ENCODE measurements at places on chromosomes 13 and 19. TPM values are rescaled to one million over a fixed set of nuclear protein-coding genes. Genes with fewer than 3 reads are reported as not detected.

DNA sequence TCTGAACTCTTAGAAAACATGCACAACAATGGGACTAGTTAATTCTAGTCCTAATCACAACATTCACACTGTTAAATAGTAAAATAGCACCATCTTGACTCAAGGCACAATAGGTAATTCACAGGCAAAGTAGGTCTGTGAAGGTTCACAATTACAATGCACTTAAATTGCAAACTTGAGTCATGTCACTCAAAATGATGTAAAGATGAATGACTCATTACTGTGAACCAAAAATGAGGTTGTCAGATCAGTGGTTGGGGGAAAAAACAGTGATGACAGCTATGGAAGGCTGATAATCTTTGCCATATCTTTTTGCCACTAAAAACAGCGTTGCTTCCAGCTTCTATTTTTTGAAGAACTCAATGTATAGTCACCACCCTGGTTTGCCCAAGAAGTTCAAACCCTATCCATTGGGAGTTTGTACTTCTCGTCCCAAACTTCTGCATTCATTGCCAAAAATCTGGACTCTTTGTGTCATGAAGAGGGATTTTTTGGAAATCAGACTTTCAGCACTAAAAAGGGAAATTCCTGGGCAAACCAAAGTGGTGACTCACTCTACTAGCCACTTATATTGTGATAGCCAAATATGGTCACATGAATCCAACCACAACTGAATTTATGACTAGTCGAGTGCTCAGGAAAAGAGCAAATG, 200.9 kb upstream of the TMTC4 start:
- peaks cover 6% of the 10 kb centered on the region for H3K27me3 ChIP-seq
- no peaks in the 10 kb centered on the region for H3K36me3 ChIP-seq
- DNase-seq = no peak
- no peak overlapping the region for H3K27ac ChIP-seq
- H3K4me1 ChIP-seq = peaks cover 5% of the 10 kb centered on the region

DNA sequence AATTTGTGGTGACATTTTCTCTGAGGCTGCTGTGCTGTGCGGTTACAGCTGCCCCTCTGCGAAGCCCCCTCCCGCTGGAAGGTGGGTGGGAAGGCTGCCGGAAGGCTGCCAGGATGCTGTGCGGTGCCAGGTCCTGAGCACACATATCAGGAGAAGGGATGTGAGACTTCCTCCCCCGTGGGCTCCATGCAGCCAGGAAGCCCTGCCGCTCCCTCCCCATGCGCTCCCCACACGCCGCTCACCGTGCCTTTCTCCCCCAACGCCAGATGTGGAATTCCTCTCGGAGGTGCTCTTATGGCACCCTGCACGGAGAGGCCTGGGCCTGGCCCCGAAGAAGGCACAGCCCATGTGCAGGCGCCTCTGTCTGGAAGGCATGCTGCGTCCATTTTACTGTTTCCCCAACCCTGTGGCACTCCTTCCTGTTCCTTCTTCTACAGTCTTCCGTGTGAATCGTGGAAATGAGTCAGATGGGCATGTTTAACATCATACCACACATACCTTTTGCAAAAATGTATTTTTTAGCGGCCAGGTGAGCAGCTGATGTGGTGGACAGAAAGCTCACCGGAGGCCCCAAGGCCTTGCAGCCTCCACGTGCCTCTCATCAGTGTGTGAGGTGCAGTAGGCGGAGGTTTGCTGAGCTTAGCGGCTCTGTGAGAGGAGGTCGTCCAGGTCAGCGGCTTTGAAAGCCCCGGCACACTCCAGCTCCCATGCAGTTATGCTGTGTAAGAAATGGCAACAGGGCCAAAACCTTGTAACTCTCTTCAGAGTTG, 88.0 kb downstream of the ATP11A start:
- no peak overlapping the region for H3K27ac ChIP-seq
- no peaks in the 10 kb centered on the region for H3K36me3 ChIP-seq
- no peak overlapping the region for H3K4me3 ChIP-seq
- H3K27me3 ChIP-seq = no peaks in the 10 kb centered on the region
- no peaks in the 10 kb centered on the region for H3K4me1 ChIP-seq
- DNase-seq = no peak

DNA sequence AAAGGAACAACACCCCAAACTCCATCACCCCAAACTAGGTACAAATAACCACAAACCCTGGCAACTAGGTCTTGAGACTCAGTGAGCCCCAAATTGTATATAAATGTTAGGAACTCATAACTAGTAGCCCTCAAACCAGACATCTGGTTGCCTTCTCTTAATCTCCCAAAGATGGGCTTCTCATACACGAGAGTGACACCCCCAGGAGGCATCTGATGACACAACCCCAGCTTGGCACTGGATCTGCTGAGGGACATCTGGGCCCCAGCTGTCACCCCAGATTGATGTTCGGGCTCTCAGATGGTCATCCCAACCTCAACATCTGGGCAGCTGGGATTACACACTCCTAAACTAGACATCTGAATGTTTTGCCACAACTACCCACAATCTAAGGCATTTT, 14.8 kb downstream of the RABAC1 start:
- H3K27me3 ChIP-seq = peaks cover 12% of the 10 kb centered on the region
- no peak for DNase-seq

- no peak for DNase-seq
- H3K4me3 ChIP-seq = no peak within 1 kb of the TSS
- no peak within 1 kb of the TSS for H3K27ac ChIP-seq
- peaks cover 33% of the 10 kb centered on the region for H3K36me3 ChIP-seq
- peaks cover 54% of the 10 kb centered on the region for H3K4me1 ChIP-seq
Measured at GRCh38 chr19:6887316-6887715, at the start of gene ADGRE1. Gene ADGRE1, plus strand, starts transcription at chr19:6887579. Its CDS starts 30 bp downstream, at chr19:6887609.

DNA sequence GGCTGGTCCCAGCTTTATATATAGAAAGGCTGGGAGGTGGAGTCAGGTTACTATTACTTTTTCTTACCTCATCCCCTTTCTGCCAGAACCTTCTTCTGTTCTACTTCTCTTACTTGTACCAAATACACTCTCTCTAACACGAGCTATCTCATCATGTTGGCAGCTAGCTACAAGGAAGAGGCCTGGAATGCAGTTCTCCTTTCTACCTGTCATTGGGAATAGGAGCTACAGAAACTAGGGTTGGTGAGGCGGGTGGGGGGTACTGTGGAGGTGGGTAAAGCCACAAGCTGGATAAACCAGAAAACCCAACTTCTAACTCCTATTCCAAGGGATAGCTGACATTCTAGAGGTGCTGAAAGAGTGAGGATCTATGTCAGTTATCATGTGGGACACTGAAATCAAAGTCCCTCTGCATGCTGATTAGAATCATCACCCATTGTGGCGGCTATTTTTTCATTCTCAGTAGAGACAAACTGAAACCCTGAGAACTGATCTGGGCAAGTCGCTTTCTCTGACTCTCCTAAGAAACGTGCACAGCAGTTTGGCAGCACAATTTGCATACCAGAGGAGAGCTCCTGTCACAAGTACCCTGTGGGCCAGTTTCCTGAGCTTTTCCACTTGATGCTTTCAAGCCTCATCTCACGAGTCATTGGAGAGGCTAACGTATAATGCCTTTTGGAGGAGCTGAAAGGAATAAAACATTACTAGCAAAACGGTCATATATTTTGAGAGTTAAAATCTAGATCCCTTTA, 358.1 kb downstream of the ENOX1 start:
- no peak overlapping the region for H3K4me3 ChIP-seq
- H3K4me1 ChIP-seq = no peaks in the 10 kb centered on the region
- H3K27ac ChIP-seq = no peak overlapping the region
- no peaks in the 10 kb centered on the region for H3K36me3 ChIP-seq

The CTU1 gene
- total RNA-seq = 10.0 TPM

The KRTDAP gene
- total RNA-seq = not detected

The URI1 gene
- total RNA-seq = 54.8 TPM

DNA sequence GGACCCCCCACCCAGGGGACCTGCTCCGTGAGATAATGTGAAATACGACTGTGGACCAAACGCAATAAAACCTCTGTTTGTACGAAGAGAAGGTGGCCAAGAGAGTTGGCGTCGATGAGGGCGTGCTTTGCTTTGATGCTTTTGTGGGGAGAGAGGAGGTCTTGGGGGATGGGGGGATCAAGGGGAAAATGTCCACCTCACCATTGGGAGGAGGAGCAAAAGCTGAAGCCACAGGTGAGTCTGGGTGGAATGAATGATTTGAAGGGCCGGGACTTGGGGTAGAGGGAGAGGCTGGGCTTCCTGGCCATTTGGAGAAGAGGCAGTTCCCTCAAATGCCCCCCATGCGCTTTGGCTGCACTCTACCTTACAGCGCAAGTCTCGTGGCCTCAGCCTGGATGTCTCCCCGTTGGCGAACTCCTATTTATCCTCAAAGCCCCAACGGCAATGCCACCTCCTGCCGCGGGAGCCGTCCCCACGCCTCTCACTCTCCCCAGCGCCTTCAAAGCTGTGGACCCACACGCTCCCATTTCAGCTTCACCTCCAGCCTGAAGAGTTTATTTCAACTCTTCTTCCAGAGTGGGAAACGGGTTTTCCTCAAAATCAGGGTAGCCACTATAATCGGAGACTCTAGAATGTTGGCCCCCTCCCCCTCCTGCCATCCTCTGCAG, 795 bp upstream of the ABCA7 start:
- peaks cover 64% of the 10 kb centered on the region for H3K4me1 ChIP-seq
- no peak for DNase-seq
- H3K27ac ChIP-seq = peak overlapping the region; percentile 91
- no peaks in the 10 kb centered on the region for H3K27me3 ChIP-seq

DNA sequence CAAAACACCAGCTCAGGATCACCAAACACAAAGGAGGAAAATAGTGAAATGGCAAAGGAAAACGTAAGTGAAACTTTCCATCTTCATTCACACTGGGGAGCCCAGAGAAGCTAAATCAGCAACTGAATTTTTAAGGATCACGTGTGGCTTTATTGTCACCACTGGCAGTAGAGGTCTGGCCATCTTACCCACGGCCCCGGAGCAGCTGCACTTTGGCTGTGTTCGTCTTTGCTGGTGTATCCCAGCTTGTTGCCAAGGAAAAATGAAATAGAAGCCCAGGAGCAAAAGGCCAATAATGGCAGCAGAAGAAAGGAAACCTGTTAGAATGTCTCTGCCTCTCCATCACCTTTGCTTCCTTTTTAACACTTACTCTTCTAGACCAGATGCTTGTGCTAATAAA, 274.7 kb downstream of the FOXO1 start:
- no peak overlapping the region for H3K4me3 ChIP-seq
- H3K27ac ChIP-seq = no peak overlapping the region
- peaks cover 19% of the 10 kb centered on the region for H3K36me3 ChIP-seq
- no peaks in the 10 kb centered on the region for H3K27me3 ChIP-seq

- DNase-seq = no peak
- H3K27me3 ChIP-seq = no peaks in the 10 kb centered on the region
- peaks cover 57% of the 10 kb centered on the region for H3K36me3 ChIP-seq
- peaks cover 42% of the 10 kb centered on the region for H3K4me1 ChIP-seq
- no peak overlapping the region for H3K27ac ChIP-seq
- no peak overlapping the region for H3K4me3 ChIP-seq
Measured at GRCh38 chr13:19767966-19768365, 14.8 kb downstream of the PSPC1 start.

- no peak overlapping the region for H3K27ac ChIP-seq
- H3K36me3 ChIP-seq = peaks cover 58% of the 10 kb centered on the region
- no peak for DNase-seq
- no peaks in the 10 kb centered on the region for H3K27me3 ChIP-seq
Measured at GRCh38 chr19:47754206-47755064, 9.1 kb downstream of the NOP53 start.

The TUBB4A gene
- total RNA-seq = 2.5 TPM

- no peaks in the 10 kb centered on the region for H3K27me3 ChIP-seq
- no peak overlapping the region for H3K4me3 ChIP-seq
- H3K27ac ChIP-seq = no peak overlapping the region
- H3K36me3 ChIP-seq = no peaks in the 10 kb centered on the region
Measured at GRCh38 chr19:16750081-16750480, 30.4 kb downstream of the NWD1 start.

DNA sequence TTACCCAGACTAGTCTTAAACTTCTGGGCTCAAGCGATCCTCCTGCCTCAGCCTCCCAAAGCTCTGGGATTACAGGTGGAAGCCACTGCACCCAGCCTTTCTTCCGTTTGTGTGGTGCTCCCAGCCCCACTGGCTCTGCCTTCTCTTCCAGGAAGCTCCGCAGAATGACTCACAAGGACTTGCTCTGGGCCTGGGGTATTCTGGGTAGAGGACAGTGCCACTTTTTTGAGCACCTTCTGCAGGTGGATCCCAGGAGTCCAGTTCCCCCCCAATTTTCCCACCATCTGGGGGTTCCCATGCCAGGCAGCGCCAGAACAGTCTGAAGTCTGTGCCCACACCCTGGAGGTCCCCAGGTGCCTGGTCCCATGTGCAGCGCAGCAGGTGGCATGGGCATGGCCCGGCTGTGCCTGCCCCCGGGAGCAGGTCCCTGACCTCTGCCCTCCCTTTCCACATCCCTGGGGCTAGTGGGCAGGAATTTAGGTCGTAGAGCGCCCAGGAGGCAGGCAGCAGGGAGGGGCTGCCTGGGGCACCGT, 1.6 kb downstream of the REEP6 start:
- no peak overlapping the region for H3K4me3 ChIP-seq
- peaks cover 15% of the 10 kb centered on the region for H3K27me3 ChIP-seq
- no peak for DNase-seq
- H3K4me1 ChIP-seq = peaks cover 16% of the 10 kb centered on the region

DNA sequence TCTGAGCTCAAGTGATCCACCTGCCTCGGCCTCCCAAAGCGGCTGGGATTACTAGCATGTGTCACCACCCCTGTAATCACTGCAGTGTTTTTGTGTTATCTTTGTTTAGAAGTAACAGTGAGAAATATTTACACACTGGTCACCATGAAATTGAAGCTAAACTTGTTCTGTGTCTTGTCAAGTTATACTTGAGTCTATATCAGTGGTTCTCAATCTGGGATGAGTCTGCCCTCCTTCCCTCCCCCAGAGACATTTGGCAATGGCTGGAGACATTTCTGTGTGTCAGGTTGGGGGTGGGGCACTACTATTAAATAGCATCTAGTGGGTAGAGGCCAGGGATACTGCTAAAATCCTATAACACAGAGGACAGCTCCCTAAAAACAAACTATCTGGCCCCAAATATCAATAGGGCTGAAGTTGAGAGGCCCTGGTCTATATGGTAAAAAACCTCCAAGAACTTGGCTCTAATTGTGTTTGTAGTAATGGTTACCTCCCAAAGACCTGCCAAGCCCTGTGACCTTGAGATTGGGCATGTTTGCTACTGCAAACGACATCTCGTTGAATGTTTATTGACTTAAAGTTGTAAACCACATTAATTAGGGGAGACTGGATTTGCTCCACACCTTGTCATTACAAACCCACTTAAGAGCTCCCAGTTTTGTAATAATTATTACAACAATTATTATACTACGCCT, 6.9 kb downstream of the CTU1 start:
- peaks cover 35% of the 10 kb centered on the region for H3K4me1 ChIP-seq
- no peak for DNase-seq
- peaks cover 50% of the 10 kb centered on the region for H3K36me3 ChIP-seq
- peak overlapping the region; percentile 28 for H3K27ac ChIP-seq
- no peak overlapping the region for H3K4me3 ChIP-seq

DNA sequence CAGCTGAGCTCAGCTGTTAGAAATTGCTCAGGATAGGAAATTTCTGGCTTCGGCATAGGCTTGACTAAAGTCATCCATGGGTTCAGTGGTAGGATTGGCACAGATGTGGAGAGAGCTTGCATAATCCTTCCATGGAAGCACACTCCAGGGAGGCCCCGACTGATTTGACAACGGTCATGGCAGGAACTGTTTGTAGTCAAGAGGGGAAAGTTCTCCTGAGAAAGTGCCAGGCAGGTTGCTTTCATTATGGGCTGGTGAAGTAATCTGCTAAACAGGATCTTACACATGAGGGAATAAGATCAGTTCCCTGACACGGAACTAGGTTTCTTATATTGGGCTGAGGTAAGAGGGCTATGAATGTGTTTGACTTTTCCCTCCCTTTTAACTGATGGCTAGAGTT, 120.1 kb downstream of the RGCC start:
- H3K27me3 ChIP-seq = no peaks in the 10 kb centered on the region
- H3K36me3 ChIP-seq = peaks cover 32% of the 10 kb centered on the region
- H3K4me3 ChIP-seq = no peak overlapping the region
- DNase-seq = no peak

The FXYD1 gene
- total RNA-seq = 1.0 TPM

All from activated CD4-positive, alpha-beta T cell treated with anti-CD3 and anti-CD28 coated beads, Interleukin-2, amount 10 ng/mL, durations not matched to agents 7 days and 5 days (primary cell).